ENCODE measurements at places on chromosomes 13 and 19. TPM values are rescaled to one million over a fixed set of nuclear protein-coding genes. Genes with fewer than 3 reads are reported as not detected.
A peak's percentile ranks its signal among the peaks of the same experiment; 100 is the strongest.

ATP4A gene
- not detected for polyA plus RNA-seq

MAST3 gene
- 9.3 TPM for polyA plus RNA-seq

LILRB3 gene
- polyA plus RNA-seq, result 0.45 TPM

COX6B2 gene
- polyA plus RNA-seq, result not detected

- no peak overlapping the region for H3K4me3 ChIP-seq
- no peak for DNase-seq
- H3K27ac ChIP-seq, result no peak overlapping the region
- H3K27me3 ChIP-seq, result no peaks in the 10 kb centered on the region
Measured at GRCh38 chr13:33307843-33308242, 22.3 kb upstream of the STARD13 start.

DNA sequence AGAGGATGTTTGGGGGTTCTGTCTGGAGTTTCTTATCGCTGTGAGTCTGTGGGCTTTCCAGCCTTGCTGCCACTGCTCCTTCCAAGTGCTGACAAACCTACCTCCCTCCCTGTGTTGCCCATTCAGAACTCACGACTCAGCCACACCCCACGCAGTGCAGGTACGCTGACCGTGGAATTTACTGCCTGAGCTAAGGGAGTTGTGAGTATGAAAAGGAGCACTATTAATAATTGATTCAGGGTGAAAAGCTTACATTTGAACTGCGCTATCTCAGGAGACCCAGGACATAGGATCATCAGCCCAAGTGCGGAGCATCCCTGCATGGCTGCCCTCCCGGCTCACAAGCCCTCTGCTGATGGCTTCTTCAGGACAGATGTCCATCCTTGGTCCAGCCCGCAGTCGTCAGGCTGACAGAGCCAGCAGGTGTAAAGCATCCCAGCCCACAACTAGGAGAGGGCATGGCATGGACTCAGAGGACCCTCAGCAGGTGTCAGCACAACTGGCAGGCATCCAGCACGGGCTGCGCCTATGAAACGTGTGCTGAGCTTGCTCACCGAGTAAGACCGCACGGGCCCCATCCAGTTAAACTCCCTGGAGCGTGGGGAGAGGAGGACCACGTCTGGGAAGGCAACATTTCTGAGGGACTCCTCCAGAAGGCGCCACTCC, 244.0 kb downstream of the COL4A1 start:
- no peaks in the 10 kb centered on the region for H3K27me3 ChIP-seq
- no peak overlapping the region for H3K27ac ChIP-seq
- H3K4me1 ChIP-seq, result no peaks in the 10 kb centered on the region

DNA sequence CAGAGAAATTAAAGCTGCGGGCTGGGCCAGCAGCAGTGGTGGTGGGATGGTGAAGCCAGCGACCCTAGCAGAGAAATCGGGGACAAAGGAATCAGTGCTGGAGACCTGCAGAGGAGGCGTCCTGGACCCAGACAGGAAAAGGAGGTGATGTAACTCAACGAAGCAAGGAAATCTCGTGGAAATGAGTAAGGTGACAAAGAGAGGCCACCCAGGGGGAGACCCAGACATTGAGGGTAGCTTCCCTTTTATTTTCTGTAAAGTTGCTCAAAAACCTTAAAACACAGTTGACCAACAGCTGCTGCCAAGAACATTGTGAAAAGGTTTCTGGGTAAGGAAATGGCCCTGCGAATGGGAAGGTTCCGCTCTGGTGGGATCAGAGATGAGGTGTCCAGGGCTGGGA, 13.3 kb upstream of the RETN start:
- no peak overlapping the region for H3K27ac ChIP-seq
- H3K4me3 ChIP-seq, result no peak overlapping the region
- no peaks in the 10 kb centered on the region for H3K4me1 ChIP-seq
- DNase-seq, result no peak
- no peaks in the 10 kb centered on the region for H3K36me3 ChIP-seq
- no peaks in the 10 kb centered on the region for H3K27me3 ChIP-seq

- H3K4me1 ChIP-seq, result no peaks in the 10 kb centered on the region
- DNase-seq, result no peak
- H3K4me3 ChIP-seq, result no peak overlapping the region
Measured at GRCh38 chr13:46738766-46739165, 58.2 kb downstream of the ESD start.

- no peaks in the 10 kb centered on the region for H3K4me1 ChIP-seq
- H3K27me3 ChIP-seq, result no peaks in the 10 kb centered on the region
- H3K4me3 ChIP-seq, result no peak overlapping the region
Measured at GRCh38 chr13:43390619-43391018, 367.2 kb downstream of the DNAJC15 start.

- H3K27me3 ChIP-seq, result no peaks in the 10 kb centered on the region
- DNase-seq, result no peak
- no peaks in the 10 kb centered on the region for H3K4me1 ChIP-seq
- no peaks in the 10 kb centered on the region for H3K36me3 ChIP-seq
- H3K27ac ChIP-seq, result no peak overlapping the region
- H3K4me3 ChIP-seq, result no peak overlapping the region
Measured at GRCh38 chr13:59658738-59659330, 504.9 kb downstream of the DIAPH3 start.

- H3K4me3 ChIP-seq, result no peak overlapping the region
- H3K4me1 ChIP-seq, result no peaks in the 10 kb centered on the region
- no peak overlapping the region for H3K27ac ChIP-seq
- H3K36me3 ChIP-seq, result peaks cover 78% of the 10 kb centered on the region
- DNase-seq, result no peak
- no peaks in the 10 kb centered on the region for H3K27me3 ChIP-seq
Measured at GRCh38 chr19:45356760-45357444, 13.5 kb downstream of the ERCC2 start.

GRCh38 chr19:49333811-49334288, 1.4 kb upstream of the CD37 start:
- no peaks in the 10 kb centered on the region for H3K4me1 ChIP-seq
- H3K4me3 ChIP-seq, result no peak overlapping the region
- peak; percentile 25 for DNase-seq

DNA sequence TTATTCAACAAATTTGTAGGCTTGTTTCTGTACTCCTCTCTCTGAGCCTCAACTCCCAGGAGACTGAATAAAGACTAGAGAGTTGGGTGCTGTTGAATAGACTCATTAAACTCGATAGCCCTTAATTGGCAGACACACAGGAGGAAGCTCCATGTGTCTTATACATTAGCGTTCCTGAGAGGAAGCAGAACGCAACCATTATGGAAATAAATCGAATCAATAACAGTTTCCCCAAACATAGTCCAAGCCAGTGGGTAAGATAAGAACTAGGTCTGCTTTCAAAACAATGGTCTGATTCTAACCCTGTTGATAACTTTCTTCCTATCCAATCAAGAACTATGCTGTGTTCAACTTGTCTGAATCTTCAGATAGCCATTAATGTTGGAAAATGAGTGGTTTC, 118.1 kb upstream of the FNDC3A start:
- H3K27me3 ChIP-seq, result no peaks in the 10 kb centered on the region
- no peak for DNase-seq
- H3K4me1 ChIP-seq, result peaks cover 22% of the 10 kb centered on the region
- no peak overlapping the region for H3K4me3 ChIP-seq
- H3K36me3 ChIP-seq, result no peaks in the 10 kb centered on the region
